ENCODE measurements at places on chromosomes 4 and X. TPM values are rescaled to one million over a fixed set of nuclear protein-coding genes. Genes with fewer than 3 reads are reported as not detected.
A peak's percentile ranks its signal among the peaks of the same experiment; 100 is the strongest.

- no peak overlapping the region for H3K4me3 ChIP-seq
- no peak overlapping the region for H3K27ac ChIP-seq
- H3K36me3 ChIP-seq: no peaks in the 10 kb centered on the region
- DNase-seq: no peak
- no peaks in the 10 kb centered on the region for H3K27me3 ChIP-seq
Observed at GRCh38 chr4:27318740-27319139, 458.1 kb downstream of the STIM2 start.

GRCh38 chrX:1167918-1168481 lies 44.4 kb downstream of the CRLF2 start:
- H3K4me3 ChIP-seq: no peak overlapping the region
- H3K27me3 ChIP-seq: no peaks in the 10 kb centered on the region
- no peaks in the 10 kb centered on the region for H3K36me3 ChIP-seq
- H3K27ac ChIP-seq: no peak overlapping the region

- H3K36me3 ChIP-seq: no peaks in the 10 kb centered on the region
- DNase-seq: no peak
- peaks cover 40% of the 10 kb centered on the region for H3K4me1 ChIP-seq
- no peak overlapping the region for H3K27ac ChIP-seq
Observed at GRCh38 chr4:53364624-53365023, 1.2 kb downstream of the SCFD2 start.

DNA sequence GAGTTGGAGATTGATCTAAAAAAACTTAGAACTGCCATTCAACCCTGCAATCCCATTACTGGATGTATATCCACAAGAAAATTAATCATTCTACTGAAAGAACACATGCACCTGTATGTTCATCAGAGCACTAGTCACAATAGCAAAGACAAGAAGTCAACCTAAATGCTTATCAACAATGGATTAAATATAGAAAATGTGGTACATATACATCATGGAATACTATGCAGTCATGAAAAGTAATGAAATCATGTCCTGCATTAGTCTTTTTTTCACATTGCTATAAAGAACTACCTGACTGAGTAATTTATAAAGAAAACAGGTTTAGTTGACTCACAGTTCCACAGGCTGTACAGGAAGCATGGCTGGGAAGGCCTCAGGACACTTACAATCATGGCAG lies 850.5 kb downstream of the TECRL start:
- no peaks in the 10 kb centered on the region for H3K4me1 ChIP-seq
- no peaks in the 10 kb centered on the region for H3K36me3 ChIP-seq
- H3K4me3 ChIP-seq: no peak overlapping the region
- no peaks in the 10 kb centered on the region for H3K27me3 ChIP-seq
- H3K27ac ChIP-seq: no peak overlapping the region

DNA sequence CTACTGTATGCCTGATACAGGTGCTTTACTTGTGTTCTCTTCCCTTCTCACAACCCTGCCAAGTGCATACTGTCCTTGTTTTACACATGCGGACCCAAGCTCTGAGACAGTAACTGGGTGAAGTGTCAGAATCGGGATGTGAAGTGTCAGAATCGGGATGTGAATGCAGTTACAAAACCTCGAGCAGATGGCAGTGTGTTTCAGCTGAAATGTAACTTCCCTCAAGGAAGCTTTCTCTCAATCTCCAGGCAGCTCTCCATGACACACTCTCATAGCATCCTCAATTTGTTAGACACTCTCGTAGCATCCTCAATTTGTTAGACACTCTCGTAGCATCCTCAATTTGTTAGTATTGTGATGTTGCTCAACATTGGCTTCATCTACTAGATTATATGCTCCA lies 1.1 kb upstream of the HPSE start:
- H3K36me3 ChIP-seq: no peaks in the 10 kb centered on the region
- no peak for DNase-seq
- H3K4me1 ChIP-seq: peaks cover 6% of the 10 kb centered on the region
- H3K4me3 ChIP-seq: peak overlapping the region; percentile 85

GRCh38 chr4:95377366-95377900 lies 171.3 kb downstream of the UNC5C start:
- no peaks in the 10 kb centered on the region for H3K4me1 ChIP-seq
- no peak for DNase-seq
- H3K36me3 ChIP-seq: no peaks in the 10 kb centered on the region
- H3K4me3 ChIP-seq: no peak overlapping the region
- no peak overlapping the region for H3K27ac ChIP-seq

DNA sequence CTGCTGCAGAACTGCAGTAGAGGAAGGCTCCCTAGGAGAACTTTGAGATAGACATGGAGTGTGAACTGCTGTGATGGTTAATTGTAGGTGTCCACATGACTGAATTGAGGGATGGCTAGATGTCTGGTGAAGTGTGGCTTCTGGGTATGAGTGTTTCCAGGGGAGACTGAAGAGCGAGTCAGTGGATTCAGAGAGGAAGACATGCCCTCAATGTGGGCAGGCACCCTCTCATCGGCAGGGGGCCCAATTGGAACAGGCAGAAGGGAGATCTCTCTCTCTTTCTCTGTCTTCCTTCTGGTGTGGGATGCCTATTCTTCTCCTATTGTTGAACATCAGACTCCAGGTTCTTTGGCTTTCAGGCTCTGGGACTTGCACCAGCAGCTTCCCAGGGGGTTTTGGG lies 304.7 kb upstream of the GATB start:
- DNase-seq: no peak
- no peaks in the 10 kb centered on the region for H3K4me1 ChIP-seq
- no peaks in the 10 kb centered on the region for H3K27me3 ChIP-seq
- H3K27ac ChIP-seq: no peak overlapping the region

DNA sequence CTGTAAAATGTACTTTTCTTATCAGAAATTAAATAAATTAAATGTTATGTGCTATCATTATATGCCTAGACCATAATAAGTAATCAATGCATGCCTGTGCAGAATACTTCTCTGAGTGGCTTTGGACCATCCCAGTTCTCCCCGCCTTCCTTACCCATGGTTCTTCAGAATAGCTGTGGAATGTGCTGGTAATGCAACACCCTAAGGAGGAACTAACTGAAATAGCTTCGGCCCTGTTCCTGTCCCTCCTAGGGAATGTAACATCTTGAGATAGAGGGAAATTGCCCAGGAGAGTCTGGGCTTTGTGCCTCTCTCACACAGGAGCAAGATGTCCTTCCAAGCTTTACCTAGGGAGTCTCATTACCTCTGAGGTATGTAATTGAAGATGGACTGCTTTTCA lies 693.6 kb upstream of the HS3ST1 start:
- no peak overlapping the region for H3K27ac ChIP-seq
- DNase-seq: no peak
- H3K4me1 ChIP-seq: no peaks in the 10 kb centered on the region
- no peak overlapping the region for H3K4me3 ChIP-seq
- H3K27me3 ChIP-seq: no peaks in the 10 kb centered on the region

DNA sequence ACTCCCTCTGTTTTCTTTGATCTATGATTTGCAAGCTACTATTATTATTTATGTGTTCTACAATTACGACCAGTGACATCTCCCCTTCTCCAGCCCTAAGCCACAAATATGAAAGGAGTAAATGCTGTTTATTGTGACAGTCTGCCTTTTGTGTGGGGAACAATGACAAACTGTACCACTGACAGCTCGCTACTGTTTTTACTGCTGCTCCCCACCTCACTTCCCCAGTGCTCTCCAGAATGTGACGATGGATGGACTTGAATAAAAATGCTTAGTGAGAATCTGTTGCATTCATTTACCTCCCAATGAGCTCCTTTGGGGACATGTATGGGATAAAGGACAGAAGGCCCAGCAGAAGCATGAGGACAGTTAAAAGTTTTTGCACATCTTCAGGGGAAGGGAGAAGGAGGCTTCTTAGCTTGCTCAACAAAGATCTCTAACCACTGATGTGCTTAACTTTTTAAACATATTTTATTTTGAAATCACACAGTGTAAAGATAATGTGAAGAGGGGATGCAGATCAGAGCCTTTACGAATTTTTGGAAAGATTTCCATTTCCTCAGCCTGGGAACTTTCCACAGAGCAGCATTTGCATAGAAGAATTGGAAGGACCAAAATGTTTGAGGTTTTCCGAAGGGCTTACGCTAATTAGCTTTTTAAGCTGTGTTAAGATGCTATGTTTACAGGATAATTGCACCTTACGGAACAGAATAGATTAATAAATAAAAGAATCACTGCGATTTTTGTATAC lies 485.1 kb upstream of the TENM3 start:
- no peak overlapping the region for H3K27ac ChIP-seq
- H3K4me3 ChIP-seq: no peak overlapping the region
- no peaks in the 10 kb centered on the region for H3K4me1 ChIP-seq
- H3K36me3 ChIP-seq: no peaks in the 10 kb centered on the region
- DNase-seq: no peak

GRCh38 chr4:46270986-46271596 lies 118.8 kb downstream of the GABRA2 start:
- no peaks in the 10 kb centered on the region for H3K4me1 ChIP-seq
- DNase-seq: no peak
- no peak overlapping the region for H3K27ac ChIP-seq
- no peaks in the 10 kb centered on the region for H3K27me3 ChIP-seq
- H3K4me3 ChIP-seq: no peak overlapping the region

Gene MAGIX
- 3.5 TPM for total RNA-seq

Gene DGKK
- total RNA-seq: not detected

Gene FAM199X
- 20.7 TPM for total RNA-seq

Gene SLC6A14
- total RNA-seq: not detected

Gene MAP3K15
- not detected for total RNA-seq

All from thoracic aorta (tissue), 2 donors.